ENCODE measurements at places on chromosomes 6 and 20.

- DNase-seq = no peak
Measured at GRCh38 chr6:2410656-2411380, 165.4 kb upstream of the GMDS start.

GRCh38 chr6:43254138-43254817 is 11.0 kb downstream of the TTBK1 start:
- DNase-seq = no peak

- DNase-seq = peak; percentile 43
Measured at GRCh38 chr6:159169557-159170332, 545 bp downstream of the FNDC1 start.

DNA sequence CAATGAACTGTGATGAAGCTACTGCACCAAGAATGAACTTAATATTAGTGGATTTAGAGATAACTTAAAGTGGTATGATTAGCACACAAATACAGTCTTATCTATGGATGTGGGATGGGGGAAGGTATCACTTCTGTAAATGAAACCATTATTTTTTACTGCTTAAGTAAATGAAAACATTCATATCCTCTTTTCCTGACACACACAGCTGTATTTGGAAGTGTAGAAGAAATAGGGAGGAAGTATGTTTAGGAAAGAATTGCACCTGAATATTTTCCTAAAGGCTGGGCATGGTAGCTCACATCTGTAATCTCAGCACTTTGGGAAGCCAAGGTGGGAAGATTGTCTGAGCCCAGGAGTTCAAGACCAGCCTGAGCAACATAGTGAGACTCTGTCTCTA is 96.8 kb downstream of the HIVEP2 start:
- DNase-seq = no peak

- DNase-seq = no peak
Measured at GRCh38 chr6:80886475-80886874, 780.0 kb downstream of the BCKDHB start.

DNA sequence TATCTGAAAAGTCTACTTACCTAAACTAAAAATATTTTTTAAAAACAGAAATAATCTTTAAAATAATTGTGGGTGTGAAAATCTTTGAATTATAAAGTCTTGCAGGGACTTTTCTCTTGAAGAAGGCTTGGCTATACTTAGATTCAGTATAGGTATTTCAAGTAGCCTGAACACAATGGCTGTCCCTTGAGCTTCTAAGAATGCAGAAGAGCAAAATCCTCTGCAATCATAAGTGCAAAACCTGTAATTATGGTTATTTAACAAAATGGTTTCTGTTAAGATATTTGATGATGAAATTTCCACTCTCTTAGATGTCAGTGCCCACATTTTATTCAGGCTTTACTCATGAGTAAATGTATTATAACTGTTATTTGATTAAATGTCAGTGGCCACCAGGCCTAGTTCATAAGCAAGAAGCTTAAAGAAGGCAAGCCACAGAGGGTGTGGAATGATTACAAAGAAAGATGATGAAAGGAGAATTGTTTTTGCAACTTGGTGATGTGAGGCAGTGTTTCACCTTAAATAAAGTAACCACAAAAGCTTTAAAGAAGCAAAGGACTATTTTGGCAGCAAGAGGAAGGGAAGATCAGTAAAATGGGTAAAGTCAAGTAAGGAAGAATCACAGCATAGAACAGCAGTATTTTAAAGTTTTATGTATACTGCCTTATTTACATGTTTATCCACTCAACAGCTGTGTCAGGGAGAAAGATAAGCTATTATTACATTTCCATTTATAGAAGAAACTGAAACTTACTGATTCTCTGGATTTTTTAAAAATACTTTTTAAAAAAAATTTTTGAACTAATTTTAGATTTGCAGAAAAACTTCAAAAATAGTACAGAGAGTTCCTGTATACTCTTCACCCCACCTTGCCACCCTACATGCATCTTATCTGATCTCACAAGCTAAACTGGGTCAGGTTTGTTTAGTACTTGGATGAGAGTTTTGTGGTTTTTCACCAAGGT is 351.2 kb upstream of the RUNX2 start:
- no peak for DNase-seq

DNA sequence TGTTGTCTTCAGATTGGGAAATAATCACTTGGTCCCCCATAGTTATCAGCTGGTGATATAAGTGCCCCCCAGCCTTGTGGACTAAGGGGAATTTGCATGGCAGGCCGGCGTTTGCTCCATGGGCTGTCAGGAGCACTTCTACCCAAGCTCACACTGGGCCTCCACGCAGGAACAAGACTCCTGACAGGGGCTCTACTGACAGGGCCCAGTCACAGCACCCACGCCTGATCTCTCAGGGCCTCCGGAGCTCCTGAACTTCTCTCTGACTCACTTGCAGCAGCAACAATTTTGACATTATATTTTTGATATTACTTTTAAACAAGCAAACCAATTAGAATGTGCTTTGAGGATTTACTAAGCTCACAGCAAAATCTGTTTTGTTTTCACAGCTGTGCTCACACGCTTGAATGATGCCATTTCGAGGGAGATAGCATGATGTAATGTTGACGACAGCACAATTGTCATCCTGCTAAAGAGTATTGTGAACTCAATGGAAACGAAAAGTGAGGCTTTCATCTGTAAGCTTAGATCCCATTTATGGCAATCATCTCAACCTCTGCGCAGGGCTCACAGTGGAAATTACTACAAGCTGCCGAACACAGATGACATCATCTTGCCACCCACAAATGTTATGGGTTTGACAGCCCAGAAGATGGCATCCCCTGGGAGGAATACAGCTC is 28.7 kb upstream of the TXNDC5 start:
- DNase-seq = no peak

GRCh38 chr6:52409499-52409898 is 10.6 kb upstream of the EFHC1 start:
- DNase-seq = no peak

- DNase-seq = no peak
Measured at GRCh38 chr6:5202206-5202605, 58.5 kb downstream of the LYRM4 start.

- no peak for DNase-seq
Measured at GRCh38 chr20:62159839-62160238, 16.3 kb downstream of the SS18L1 start.

DNA sequence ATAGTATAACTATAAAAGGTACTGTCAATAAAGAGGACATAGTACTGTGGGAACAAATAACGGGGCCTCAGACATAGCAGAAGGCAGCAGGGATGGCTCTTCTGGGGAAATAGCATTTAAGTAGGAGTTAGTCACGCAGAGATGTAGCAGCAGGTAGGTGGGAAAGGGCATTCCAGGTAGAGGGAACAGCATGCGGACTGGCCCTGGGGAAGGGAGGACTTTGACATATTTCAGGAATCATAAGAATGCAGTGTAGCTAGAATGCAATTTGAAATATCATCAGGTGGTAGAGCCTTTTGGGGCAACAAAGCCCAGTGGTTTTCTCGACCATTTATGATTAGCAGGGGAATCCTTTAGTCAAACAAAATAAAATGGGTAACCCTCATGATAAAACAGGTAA is 191.1 kb downstream of the SLC24A3 start:
- DNase-seq = no peak

DNA sequence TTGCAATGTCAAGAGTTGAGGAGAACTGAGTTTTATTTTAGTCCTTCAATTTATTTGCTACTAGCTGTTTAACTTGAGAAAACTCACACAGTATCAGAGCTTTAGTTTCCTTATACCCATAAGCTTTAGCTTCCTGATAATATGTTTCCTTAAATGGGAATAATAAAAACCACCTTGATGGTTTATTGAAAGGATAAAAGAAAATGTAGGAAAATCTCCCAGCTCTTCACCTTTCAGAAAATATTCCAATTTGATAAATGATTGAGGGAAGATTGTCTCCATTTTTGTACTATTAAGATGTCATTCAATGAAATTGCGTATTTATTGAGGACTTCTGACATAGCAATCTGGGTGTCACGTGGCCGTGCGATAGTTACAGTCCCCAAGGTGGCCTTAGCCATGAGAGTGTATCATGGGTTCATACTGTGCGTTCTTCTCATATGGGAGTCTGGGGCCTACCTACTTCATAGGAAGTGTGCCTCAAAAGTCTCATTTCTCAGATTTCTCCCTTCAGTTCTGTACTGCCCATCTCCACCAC is 296.3 kb upstream of the BMP2 start:
- no peak for DNase-seq

All from hematopoietic multipotent progenitor cell (in vitro differentiated cells).